ENCODE measurements at places on chromosomes 7 and 10.
A peak's percentile ranks its signal among the peaks of the same experiment; 100 is the strongest.

- DNase-seq = no peak
Measured at GRCh38 chr7:55252386-55252785, 112.8 kb upstream of the LANCL2 start.

DNA sequence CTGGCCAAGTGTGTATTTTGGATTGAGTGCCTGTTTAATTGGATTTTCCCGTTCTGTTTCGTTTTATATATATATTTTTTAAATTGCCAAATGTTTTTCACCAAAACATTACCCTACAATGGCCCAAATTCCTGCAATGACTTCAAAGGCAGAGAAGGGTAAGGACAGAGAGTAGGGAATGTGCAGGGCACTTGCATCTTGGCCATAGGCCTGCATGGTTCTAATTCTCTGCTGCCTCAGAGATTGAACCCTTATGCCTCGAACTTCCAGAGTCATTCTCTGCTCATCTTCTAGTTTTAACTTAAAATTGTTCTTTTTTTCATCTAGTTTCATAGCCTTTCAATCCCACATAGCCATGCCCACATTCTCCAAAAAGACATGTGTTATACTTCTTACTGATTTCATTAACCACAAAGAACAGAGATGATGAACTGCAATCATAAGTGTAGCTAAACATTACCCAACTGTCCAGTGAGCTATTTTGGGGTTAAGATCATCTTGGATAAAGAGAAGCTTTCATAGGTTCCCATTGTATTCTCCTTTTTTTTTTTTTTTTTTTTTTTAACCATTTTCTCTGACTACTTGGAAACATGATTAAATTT, 177.6 kb downstream of the PLXDC2 start:
- no peak for DNase-seq

- DNase-seq = no peak
Measured at GRCh38 chr10:4646547-4646946, 179.5 kb upstream of the AKR1E2 start.

DNA sequence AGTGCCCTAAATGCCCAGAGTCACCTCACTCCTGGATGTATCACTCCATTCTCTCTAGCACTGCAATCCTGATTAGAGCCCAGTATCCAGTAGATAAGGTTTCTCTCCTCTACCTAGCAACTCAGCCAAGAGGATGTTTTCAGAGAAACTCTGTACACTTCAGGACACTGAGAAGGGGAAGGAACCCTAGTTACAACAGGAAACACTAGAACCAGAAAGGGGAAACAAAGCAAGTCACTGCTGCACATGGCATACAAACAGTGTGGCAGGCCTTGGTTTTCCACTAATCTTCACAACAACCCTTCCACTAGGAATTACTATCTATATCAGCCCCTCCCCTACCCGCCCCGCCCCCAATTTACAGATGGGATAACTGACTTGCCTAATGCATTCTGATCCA, 1.6 kb downstream of the FAM204A start:
- DNase-seq = no peak

DNA sequence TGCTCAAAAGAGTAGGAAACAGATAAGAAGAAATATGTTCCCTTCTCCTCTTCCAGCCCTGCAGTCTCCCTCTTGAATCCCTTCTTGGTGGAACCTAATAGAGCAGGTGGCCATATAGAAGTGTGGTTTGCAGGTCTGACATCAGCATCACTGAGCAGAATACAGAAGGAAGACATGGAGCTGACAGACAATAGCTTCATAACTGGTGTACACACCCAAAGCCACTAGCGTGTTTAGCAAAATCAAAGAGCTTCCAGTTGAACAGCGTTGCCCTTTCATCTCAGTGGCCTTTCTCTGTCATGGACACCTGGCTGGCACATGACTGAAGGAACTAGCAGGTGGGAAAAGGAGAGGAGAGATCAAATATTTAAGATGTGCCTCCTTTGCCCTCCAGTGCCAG, 245.5 kb downstream of the BAMBI start:
- no peak for DNase-seq

- no peak for DNase-seq
Measured at GRCh38 chr10:43250615-43251418, 16.0 kb downstream of the RASGEF1A start.

DNA sequence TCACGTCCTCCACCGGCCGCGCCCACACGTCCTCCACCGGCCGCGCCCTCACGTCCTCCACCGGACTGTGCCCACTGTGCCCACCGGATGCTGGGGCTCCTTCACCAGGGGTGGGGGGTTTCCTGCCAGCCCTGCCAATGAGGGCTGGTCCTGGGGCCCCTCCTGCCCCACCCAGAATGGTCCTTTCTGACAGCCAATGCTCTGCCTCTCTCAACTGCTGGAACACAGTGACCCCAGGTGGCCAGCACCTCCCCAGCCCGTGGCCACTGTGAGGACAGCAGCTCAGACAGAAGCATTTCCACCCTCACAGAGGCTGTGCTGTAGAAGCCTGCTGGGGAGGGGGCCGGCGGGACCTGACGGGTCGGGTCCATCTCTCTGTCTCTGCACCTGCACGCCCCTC, 90.1 kb upstream of the DNAAF5 start:
- DNase-seq = peak; percentile 68

- no peak for DNase-seq
Measured at GRCh38 chr10:24465124-24465874, 256.4 kb downstream of the KIAA1217 start.

DNA sequence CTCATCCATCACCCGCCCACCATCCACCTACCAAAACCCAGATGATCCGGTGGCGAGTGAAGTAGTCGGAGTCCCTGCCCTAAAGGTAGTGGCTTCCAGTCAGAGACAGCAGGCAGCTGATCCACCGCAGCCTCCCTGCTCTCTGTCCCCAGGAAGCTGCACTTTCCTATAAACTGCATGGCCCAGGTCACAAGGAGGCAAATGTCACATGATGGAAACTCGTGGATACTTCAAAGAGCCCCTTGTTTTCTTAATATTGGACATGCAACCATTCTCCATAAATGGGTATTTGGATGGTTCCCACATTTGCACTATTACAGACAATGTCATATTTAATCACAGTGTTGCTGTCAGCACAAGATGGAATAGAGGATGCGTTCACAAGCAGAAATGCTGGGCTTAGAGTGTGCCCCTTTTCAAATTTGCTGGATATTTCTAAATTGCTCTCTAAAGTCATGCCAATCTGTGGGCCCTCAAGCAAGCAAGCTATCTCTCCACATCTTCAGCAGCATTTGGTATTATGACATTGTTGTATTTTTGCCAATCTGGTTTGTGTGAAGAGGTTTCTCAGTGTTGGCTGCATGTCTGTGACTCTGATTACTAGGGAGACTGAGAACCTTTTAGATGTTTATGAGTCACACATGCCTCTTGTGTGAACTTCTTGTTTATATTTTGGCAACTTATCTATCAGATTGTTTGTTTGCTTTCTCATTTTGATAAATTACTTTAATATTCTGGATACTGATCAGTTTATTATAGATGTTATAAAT, 822.0 kb downstream of the TNS3 start:
- DNase-seq = no peak

- DNase-seq = no peak
Measured at GRCh38 chr7:69706070-69706469, 107.8 kb downstream of the AUTS2 start.

- DNase-seq = peak; percentile 27
Measured at GRCh38 chr7:22356010-22356691, 803 bp downstream of the RAPGEF5 start.

- DNase-seq = no peak
Measured at GRCh38 chr7:116443101-116443523, 56.4 kb upstream of the CAV2 start.

GRCh38 chr10:76991621-76992020, 646.0 kb downstream of the KCNMA1 start:
- no peak for DNase-seq

- no peak for DNase-seq
Measured at GRCh38 chr7:111657018-111657417, 94.7 kb upstream of the IMMP2L start.

DNA sequence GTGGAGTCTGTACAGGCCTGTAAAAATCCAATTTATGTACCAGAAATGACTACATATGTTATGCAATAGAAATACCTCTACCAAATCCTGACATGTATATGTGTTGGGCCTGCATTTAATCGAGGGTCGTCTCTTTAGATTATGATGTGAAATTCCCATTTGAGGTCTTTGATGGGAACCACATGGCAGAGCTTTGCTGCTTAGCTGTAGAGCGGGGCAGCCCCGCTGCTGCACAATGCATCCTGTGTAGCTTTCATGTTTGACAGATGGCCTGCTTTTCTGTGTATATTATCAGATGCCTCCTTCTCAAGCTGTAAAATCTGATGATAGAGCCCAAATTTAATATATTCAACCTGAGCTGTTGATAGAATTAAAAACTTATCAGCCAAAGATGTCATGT, 65.8 kb downstream of the RAB18 start:
- no peak for DNase-seq

DNA sequence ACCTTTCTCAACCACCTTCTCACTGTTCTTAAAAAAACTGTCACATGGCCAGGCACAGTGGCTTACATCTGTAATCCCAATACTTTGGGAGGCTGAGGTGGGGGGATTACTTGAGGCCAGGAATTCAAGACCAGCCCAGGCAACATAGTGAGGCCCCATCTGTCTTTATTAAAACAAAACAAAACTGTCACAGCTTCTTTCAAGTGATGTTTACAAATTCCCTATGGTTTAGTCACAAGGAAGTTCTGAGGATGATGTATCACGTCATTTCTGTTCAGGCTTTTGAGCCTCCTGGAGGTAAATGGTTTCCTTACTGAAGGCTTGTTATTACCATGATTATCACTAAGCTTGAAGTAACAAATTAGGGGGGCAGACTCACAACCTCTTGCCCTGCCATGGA, 186.2 kb downstream of the CFTR start:
- DNase-seq = no peak

DNA sequence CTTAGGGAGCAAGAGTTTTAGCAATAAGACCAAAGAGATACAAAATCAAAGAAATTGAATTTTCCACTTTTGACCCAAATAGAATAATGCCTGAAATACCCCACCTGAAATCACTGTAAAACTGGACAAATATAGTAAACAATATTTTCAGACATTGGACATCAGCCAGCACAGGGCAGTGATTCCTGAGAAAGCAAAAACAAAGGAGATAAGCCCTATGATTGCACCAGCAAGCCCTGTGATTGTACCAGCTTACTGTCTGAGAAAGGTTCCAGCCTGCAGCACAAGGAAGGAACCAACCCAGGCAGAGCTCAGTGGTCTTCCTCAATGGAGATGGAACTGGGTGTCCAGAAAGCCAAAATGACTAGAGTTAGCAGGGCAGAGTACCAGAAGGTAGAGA, 10.3 kb downstream of the TMEM106B start:
- no peak for DNase-seq

DNA sequence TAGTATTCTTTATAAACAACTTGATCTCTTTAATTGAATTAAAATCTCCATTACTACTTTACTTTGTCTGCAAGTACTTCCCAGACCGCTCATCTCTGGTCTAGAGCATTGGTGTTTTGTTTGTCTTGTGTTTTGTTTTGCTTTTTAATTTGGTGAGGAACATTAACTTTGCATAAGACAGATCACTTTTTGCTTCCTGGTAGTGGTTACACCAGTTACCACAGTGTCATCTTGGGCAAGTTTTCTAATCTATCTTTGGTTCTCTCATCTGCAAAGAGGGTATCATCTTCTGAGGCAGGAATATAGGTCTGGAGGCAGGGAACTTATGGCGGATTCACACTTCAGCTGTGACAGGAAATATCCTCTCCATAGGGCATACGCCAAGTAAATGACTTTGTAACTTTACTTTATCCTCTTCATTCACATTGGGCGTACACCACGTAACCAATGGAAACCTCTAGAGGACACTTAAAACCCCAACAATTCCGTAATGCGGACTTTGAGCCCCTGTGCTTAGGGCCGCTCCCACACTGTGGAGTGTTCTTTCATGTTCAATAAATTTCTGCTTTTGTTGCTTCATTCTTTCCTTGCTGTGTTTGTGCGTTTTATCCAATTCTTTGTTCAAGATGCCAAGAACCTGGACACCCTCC, 83.2 kb upstream of the JAZF1 start:
- DNase-seq = no peak

- DNase-seq = no peak
Measured at GRCh38 chr7:155743177-155743576, 69.1 kb downstream of the SHH start.

DNA sequence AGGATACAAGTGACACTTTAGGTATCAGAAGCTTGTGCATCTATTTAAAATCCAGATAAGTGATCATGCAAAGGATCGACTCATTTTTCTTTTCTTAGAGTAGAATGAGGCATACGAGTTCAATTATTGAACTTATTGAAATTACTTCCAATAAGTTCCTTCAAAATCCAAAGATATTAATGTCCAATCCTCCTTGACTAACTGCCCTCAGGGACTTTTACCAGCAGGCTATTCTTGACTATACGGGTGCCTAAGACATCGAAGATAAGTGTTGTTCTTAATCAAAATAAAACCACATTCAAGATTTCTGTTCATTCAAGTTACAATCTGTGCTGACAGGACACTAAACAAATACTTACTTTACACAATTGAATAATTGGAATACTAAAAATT, 74.5 kb upstream of the SP4 start:
- no peak for DNase-seq

- DNase-seq = no peak
Measured at GRCh38 chr7:42348071-42348470, 111.1 kb upstream of the GLI3 start.

GRCh38 chr7:101725921-101726320, 91.5 kb upstream of the CUX1 start:
- DNase-seq = no peak

DNA sequence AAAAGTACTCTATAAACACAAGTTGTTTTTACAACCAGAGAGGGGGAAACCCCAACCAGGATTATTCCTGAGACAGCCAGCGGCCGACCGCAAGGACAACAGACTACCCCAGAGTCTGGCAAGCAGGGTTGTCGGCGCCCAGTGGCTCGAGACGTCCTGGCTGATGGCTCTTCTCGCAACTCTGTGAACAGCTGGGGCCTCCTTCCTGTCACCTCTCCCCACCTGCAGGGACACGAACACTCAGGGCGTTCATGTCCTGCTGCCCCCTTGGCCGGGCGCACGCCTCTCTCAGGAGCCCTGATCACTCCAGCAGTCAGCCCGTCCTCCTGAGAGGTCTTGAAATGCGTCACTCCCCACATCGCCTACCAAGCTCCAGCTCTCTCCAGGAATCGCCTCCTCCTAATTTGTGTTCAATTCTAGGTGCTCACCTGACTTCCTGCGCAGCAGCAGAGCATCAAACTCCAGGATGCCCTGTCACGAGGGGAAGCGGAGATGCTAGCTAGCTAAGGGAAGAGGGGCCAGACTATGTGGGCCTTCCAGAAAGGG, 66.4 kb upstream of the TNRC18 start:
- no peak for DNase-seq

- no peak for DNase-seq
Measured at GRCh38 chr7:132472463-132473120, 103.7 kb downstream of the PLXNA4 start.
